ENCODE measurements at places on chromosomes 11 and 22. TPM values are rescaled to one million over a fixed set of nuclear protein-coding genes. Genes with fewer than 3 reads are reported as not detected.

Gene TST
- total RNA-seq: 14.5 TPM

Gene MRGPRE
- not detected for total RNA-seq

Gene SEC14L6
- not detected for total RNA-seq

GRCh38 chr11:63952570-63952969, 13.8 kb downstream of the NAA40 start:
- no peak for ATAC-seq
